ENCODE measurements at places on chromosomes 2 and 18.
A peak's percentile ranks its signal among the peaks of the same experiment; 100 is the strongest.

GRCh38 chr18:59657012-59657411, 40.2 kb downstream of the CCBE1 start:
- DNase-seq: no peak

- DNase-seq: peak; percentile 63
Observed at GRCh38 chr18:48408727-48409590, at the start of gene ZBTB7C. Gene ZBTB7C (minus strand): TSS chr18:48409383.

DNA sequence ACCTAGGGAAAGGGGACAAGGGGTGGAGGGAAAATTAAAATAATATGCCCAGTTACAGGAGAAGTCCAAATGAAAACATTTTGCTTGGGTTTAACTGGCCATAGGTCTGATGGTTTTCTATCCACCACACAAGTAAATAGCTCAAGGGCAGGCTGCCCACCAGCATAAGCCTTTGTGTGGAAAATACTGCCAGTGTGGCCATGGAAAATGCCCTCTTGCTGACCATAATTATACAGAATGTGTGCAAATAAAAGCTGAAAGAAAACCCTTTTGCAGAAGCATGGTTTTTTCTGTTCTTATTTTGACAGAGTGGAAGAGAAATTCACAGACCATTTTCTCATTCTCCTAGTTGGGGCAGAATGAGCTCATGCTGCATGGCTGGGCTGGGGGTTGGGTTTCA, 111.3 kb upstream of the SIX2 start:
- no peak for DNase-seq

GRCh38 chr2:134347756-134348155, 93.9 kb downstream of the MGAT5 start:
- no peak for DNase-seq

- no peak for DNase-seq
Observed at GRCh38 chr2:206379886-206380285, 63.4 kb upstream of the ADAM23 start.

DNA sequence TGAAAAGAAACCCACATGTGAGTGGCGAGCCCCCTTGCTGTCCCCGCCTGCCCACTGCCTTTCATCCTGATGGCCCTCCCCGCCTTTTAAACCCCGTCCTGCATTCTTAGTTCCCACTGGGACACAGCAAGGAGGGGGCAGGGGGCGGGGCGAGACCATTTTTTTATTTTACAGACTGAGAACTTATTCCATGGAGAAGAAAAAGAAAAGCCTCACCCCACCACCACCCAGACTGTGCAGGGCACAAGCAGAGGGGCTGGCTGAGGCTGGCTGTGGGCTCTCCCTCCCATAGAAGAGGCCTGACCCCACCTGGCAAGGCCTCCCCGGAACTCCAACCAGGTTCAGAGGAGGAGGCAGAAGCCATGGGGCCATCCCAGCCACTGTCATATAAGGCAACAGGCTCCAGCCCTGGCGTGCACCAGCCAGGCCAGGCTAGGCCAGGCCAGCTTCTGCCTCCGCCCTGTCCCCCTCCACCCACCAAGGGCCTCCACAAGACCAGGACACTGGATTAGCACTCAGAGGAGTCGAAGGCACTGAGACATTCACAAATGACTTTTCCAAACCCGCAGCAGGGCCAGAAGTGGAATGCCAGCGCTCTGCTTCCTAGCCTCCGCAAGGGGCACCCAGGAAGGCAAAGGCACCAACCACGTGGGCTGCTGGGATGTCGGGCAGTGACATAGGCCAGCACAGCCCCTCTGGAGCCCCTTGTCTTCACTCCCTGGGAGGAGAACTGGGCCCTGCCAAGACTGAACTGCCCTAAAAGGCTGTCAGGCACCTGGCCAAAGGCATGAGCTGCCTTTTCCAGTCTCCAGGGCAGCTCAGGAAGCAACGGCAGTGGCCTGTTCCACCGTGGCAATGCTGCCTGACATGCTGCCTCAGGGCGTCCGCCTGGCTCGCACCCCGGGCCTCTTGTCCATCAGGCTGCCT, 37.5 kb upstream of the SEMA4C start:
- DNase-seq: peak; percentile 44

GRCh38 chr18:58668897-58669296, 2.4 kb upstream of the MALT1 start:
- no peak for DNase-seq

GRCh38 chr18:11733031-11733430, 44.0 kb downstream of the GNAL start:
- peak; percentile 1 for DNase-seq

DNA sequence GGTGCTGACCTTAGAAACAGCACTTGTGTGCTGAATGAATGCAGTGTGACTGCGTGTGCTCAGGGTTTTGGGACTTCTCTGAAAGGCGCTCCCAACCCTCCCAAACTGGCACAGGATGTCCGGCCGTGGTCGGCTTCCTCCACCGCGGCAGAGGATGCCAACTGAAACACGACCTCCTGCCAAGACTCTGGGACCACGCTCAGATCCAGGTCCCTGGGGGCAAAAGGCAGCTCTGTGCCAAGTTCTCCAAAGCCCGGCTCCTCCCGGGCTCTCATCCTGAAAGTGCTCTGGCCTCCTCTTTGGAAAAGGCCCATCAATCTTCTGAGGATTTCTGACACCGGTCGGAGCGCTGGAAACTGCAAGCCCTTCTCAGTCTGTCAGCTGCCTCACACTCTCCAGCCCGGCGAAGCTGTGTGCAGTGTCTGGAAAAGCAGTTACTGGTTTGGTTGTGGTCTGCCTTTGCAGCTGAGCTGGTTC, 32.3 kb upstream of the ZBTB7C start:
- peak; percentile 64 for DNase-seq

- DNase-seq: no peak
Observed at GRCh38 chr18:49819823-49820671, 6.7 kb upstream of the ACAA2 start.

DNA sequence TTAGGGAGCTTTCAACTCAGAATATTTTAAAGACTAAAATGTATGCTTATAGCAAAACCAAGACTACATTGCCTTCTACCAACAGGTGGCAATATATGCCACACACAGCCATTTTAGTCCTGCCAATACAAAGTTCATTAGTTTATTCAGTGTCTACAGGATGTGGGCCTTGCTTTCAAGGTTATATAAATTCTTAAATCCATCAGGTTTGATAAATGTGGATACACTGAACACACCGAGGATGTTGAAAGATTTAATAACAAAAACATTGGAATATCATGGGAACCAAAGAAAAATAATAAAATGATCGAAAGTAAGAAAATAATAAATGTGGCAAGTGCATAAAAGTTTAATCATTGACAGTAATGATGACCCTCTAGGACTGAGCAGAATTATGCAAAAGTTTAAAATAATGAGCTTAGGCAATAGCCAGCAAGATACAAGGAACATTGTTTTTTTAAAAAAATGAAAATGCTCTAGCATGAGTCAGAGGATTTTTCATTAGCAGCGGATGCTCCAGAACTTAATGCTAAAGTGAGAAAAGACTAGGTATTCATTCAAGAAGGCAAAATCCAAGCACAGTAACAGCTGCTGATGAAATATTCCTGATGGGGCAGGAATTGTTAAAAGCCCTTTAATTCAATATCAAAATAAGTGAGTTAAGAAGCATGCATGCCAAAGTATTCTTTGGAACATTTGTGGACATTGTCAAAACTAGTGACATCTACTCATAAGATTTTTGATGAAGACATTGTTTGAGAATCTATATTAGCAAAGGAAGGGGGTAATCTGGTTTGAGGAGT, 14.2 kb downstream of the SCN9A start:
- peak; percentile 12 for DNase-seq

DNA sequence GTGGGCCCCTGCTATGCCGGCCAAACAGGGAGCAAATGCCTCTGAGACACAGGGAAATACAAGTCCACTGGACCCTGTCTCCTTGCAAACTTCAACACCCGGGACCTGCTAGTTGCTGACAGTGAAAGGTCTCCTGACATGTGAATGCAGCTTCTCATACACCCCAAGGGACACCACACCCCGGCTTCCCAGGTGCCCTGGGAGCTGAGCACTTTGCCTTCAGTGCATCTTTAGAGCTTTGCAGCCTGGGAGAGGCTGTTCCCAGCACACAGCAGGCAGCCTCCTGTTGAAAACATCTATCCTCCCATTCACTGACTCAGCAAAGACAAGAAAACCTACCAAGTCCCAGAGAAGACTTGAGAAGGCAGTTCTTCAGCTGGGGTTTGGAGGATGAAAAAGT, 143.4 kb downstream of the COL6A3 start:
- no peak for DNase-seq

GRCh38 chr2:19706332-19706731, 195.5 kb downstream of the TTC32 start:
- no peak for DNase-seq

DNA sequence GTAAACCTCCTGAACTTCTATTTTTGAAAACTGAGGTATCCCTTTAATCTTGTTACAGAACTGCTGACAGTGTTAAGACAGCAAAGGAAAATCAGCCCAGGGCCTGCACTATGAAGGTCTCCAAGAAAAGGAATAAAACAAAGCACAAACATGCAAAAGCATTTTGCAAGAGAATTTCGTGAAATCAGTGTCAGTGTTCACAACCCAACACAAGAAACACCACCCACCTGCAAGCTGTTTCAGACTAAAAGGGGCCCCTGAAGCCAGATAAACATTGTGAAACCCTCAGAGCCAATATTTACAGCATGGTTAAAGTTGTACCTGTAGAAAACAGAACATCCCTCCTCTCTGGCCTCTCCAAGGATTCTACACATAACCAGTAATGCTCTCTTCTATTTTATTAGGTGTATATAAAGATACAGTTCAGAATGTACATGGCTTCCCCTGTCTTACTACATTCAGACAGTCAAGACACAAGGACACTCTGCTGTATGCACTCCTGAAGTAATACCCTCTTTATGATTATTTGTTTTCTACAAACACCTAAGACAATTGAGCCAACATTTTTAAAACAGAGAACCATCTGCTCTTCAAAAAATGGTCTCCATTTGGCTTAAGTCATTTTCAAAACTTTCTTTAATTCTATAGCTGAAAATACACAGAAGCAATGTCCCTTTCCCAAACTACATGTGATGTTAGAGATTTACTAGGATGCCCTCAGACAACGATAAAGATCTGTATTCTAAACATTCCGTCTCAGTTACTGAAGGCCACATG, 149.5 kb upstream of the ZFP36L2 start:
- no peak for DNase-seq

GRCh38 chr18:23612434-23613090, 26.3 kb upstream of the NPC1 start:
- DNase-seq: no peak

GRCh38 chr18:25146512-25146910, 205.5 kb downstream of the ZNF521 start:
- no peak for DNase-seq

GRCh38 chr2:210376694-210377093, 61.7 kb upstream of the MYL1 start:
- DNase-seq: no peak

GRCh38 chr2:83386549-83386948, 1072.5 kb downstream of the SUCLG1 start:
- DNase-seq: no peak

DNA sequence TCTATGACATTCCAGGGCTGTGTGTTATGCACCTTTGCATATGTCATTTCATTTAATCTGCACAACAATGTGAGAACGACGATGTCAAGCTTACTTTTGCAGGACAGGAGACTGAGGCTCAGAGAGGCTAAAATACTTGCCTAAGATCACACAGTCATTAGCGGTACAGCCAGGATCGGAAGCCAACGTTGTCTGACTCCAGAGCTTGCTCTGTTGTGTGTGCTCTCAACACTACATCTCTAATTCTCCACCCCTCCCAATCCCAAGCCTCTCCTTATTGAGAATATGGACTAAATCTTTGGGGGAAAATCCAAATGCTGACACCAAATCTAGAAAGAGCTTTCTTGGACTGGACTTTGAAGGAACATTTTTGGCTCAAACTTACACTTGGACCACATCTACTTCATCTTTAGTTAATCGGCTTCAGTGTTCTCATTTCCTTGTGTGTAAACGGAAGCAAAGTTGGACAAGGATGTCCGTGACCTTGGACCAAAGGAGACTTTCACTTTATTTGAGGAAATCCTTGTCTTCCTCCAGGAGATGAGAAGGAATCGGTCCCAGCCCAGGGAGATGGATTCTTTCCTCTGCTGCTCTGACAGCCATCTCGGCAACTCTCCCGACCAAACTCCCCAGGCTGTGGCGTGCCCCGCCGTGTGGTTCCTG, 242.4 kb downstream of the LPIN1 start:
- no peak for DNase-seq

- DNase-seq: no peak
Observed at GRCh38 chr18:136433-136832, 21.9 kb upstream of the USP14 start.

DNA sequence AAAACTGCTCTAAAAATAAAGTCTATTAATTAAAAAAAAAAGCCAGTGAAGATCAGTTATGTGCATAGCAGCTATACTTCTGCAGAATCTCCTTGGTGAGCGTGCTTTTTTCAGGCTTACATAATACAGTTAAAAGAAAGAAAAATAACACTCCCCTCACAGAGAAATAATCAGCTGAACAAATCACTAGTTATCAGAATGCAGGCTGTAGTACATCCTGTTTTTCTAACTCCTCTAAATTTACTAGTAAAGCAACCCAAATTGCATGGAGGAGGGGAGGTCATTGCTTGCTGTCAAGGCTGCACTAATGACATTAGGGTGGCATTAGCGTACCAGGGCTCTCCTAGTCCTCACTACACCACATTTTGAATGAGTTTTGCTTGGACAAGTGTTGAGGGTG, 192.2 kb downstream of the PLCL1 start:
- no peak for DNase-seq

DNA sequence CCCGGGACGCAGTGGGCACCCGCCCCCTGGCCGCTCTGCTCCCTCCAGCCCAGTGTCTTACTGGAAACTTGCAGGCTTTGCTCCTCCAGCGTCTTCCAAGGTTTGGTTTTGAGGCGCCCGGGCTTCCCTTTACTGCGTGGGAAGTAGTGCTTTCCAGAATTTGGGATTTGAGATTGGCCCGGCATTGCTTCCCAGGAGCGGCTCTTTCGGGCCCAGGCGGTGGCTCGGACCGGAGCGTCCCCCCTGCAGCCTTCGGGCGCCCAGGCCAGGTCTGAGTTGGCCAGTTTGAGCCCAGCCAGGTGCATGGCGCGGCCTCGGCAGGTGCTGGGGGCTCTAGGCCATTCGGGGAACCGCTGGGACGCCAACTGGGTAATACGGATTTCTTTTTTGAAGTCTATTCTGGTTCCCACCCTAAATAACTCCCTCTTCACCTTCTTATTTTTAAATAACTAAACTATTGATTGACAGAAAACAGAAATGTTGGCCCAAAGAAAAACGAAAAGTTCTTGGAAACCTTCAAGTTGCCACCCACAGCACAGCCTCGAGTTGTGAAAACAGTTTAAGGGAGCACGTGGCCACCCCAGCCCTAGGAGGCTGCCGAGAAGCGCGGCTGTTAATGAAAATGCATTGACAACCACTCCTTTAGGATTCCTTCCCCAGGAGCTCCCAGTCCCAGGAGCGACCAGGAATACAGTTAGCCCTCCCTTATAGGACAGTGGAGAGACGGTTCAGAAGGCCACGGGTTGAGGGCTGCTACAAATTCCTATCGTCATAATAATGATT, 766 bp downstream of the SNTG2 start:
- DNase-seq: no peak

All from NCI-H1092 (cell line).